ENCODE measurements at places on chromosomes 6 and 20.

GRCh38 chr20:13260650-13261279, 39.7 kb downstream of the ISM1 start:
- no peak overlapping the region for H3K27ac ChIP-seq
- H3K36me3 ChIP-seq = no peaks in the 10 kb centered on the region
- no peaks in the 10 kb centered on the region for H3K27me3 ChIP-seq
- H3K4me3 ChIP-seq = no peak overlapping the region
- DNase-seq = no peak
- no peaks in the 10 kb centered on the region for H3K4me1 ChIP-seq

DNA sequence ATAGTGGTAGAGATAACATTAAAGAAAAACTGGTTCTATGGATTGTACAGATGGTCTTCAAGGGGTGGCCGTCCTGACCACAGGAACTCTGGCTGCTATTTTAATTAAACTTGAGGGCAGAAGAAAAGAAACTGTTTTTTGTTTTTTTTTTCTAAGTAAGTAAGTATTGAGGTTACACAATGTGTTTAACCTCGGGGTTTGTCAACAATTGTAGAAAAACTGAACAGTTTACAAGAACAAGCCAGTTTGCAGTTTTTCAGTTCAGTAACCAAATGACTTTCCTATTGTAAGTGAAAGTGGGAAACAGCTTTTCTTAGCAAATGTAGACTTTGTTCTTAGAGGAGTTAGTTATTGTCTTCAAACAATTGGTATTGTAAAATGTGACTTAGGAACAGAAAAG, 77.0 kb downstream of the PLCB1 start:
- DNase-seq = no peak
- H3K27me3 ChIP-seq = no peaks in the 10 kb centered on the region
- no peaks in the 10 kb centered on the region for H3K4me1 ChIP-seq
- no peak overlapping the region for H3K27ac ChIP-seq
- no peak overlapping the region for H3K4me3 ChIP-seq
- no peaks in the 10 kb centered on the region for H3K36me3 ChIP-seq

DNA sequence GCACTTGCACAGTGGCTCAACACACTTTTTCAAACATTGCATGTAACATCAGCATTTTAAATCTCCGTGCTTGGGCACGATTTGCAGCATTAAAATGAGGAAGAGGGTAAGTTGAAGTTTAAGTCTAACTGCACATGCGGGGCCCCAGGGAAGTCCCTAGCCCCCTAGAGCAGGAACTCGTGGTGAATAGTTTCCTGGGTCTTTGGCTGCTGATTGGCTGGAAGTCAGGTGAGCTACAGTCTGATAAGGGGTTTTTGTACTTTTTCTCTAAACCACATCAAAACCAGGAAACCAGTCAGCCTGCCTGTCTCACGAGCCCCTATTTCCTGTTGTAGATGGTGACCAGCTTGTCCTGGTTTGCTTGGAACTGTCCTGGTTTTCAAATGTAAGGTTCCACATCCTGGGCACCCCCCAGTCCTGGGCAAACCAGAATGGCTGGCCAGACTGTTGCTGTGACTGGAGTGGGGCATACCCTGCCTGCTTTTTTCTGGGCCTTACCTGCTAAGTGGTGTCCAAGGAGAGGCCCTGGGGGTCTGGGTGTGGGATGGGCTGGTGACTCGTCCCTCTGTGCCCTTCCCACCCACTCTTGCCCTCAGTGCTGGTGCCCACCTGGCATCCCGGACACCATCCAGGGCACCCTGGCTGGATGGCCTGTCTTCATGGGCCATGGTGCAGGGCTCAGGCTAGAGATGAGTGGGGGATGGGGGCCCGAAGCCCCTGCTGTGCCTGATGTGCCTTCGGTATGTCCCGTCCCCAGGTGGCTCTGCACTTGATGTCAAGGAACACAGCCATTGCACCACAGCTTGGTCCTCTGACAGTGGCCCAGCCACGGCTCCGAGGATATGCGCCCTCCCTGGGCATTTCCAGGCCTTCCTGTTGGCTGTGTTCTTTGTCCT, 31.8 kb downstream of the SUN5 start:
- no peak overlapping the region for H3K4me3 ChIP-seq
- H3K4me1 ChIP-seq = no peaks in the 10 kb centered on the region
- no peak overlapping the region for H3K27ac ChIP-seq
- H3K27me3 ChIP-seq = peaks cover 8% of the 10 kb centered on the region

DNA sequence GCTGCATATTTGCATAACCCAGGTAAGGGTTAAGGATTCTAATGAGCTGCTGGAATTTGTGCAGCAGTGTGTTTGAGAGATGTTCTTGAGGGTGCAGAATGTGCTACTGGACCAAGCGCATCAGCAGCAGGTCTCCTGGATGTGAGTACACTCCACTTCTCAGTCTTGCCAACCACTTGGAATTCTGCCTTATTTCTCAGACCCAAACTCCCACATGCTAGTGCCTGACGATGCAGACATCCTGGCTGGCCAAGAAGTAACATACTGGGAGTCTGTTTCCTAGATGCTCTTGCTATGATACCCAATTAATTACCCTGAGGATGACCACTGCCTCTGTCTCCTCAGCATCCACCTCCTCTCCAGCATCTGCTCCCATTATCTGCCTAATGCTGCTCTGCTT, 186.6 kb downstream of the MOXD1 start:
- no peak for DNase-seq
- no peak overlapping the region for H3K4me3 ChIP-seq
- no peaks in the 10 kb centered on the region for H3K4me1 ChIP-seq
- H3K36me3 ChIP-seq = no peaks in the 10 kb centered on the region
- no peak overlapping the region for H3K27ac ChIP-seq

DNA sequence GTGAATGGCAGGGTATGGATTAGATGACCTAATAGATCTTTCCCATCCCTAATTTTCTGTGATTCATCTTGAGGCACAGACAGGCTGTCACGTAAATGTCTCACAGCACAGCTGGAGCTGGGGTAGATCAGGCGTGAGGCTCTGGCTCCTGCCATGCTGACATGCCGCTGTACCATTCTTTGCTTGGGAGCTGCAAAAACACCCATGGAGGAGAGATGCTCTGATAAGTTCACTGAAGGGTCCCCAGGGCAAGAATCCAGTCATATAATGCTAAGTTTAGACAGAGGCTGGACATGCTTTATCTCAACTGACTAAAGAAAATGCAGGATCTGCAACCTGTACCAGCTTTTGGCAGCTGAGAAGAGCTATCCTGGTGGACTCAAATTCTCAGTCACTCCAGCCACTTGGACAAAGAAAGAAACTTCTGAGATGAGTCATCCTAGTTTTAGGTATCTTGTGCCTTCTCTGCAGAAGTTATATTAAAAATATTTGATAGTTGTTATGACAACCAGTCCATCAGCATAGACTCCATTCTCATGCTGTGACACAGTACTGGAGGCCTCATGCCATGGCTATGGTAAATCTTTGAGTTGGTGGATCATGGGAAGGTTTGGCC, 185.1 kb upstream of the RAB32 start:
- H3K27ac ChIP-seq = no peak overlapping the region

DNA sequence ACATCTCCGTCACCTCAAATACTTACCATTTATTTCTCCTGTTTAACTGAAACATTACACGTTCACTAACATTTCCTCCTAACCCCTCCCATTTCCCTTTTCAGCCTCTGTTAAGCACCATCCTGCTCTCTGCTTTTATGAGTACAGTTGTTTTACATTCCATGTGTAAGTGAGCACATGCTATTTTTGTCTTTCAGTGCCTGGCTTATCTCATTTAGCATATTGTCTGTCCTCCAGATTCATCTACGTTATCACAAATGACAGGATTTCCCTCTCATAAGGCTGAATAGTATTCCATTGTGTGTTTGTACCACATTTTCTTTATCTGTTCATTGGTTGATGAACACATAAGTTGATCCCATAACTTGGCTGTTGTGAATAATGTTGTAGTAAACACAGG, 22.7 kb downstream of the TAF11 start:
- H3K27ac ChIP-seq = no peak overlapping the region
- DNase-seq = no peak
- peaks cover 68% of the 10 kb centered on the region for H3K36me3 ChIP-seq
- no peaks in the 10 kb centered on the region for H3K4me1 ChIP-seq

GRCh38 chr20:63026582-63027165, 19.9 kb upstream of the BHLHE23 start:
- no peaks in the 10 kb centered on the region for H3K36me3 ChIP-seq
- no peaks in the 10 kb centered on the region for H3K27me3 ChIP-seq
- peak; percentile 55 for DNase-seq
- no peak overlapping the region for H3K27ac ChIP-seq
- no peak overlapping the region for H3K4me3 ChIP-seq
- peaks cover 6% of the 10 kb centered on the region for H3K4me1 ChIP-seq

GRCh38 chr20:47501116-47501481, 588 bp upstream of the NCOA3 start:
- H3K27me3 ChIP-seq = no peaks in the 10 kb centered on the region
- H3K27ac ChIP-seq = peak overlapping the region; percentile 97
- no peak for DNase-seq
- H3K36me3 ChIP-seq = no peaks in the 10 kb centered on the region
- peaks cover 15% of the 10 kb centered on the region for H3K4me1 ChIP-seq

- H3K27ac ChIP-seq = no peak overlapping the region
- H3K36me3 ChIP-seq = peaks cover 10% of the 10 kb centered on the region
- H3K4me1 ChIP-seq = no peaks in the 10 kb centered on the region
These were observed 97.3 kb downstream of the INSM1 start for GRCh38 chr20:20465252-20465651.

- H3K27ac ChIP-seq = no peak overlapping the region
- no peaks in the 10 kb centered on the region for H3K4me1 ChIP-seq
- no peak for DNase-seq
- no peaks in the 10 kb centered on the region for H3K27me3 ChIP-seq
These were observed 19.6 kb downstream of the RTN4IP1 start for GRCh38 chr6:106609699-106610098.

Data from tibial artery (tissue), 4 donors.